ENCODE measurements at places on chromosomes 12 and 14.

GRCh38 chr14:73474952-73475351 is 15.8 kb upstream of the RIOX1 start:
- no peak for DNase-seq

DNA sequence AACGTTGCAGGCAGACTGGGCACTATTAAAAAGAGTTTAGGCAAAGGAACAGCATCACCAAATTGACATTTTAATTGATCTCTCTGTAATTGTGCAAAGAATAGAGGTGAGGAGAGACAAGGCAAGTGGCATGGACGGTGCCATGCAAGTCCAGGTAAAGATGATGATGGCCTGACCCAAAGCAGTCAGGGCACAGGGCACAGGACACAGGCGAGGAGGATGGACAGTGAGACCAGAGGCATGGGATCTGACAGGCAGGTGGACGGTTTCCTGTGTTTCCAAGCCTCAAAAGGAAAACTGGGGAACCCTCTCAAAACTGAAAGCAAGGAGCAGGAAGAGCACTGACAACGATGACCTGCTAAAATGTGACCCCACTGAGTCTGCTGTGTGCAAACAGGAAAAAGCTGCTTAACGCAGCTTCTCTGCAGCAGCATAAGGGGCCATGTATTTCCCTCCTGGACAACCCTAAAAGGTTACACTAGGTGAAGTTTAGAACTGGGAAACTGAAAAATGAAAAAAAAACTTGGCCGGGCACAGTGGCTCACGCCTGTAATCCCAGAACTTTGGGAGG is 50.9 kb downstream of the CLIP1 start:
- DNase-seq, result no peak

DNA sequence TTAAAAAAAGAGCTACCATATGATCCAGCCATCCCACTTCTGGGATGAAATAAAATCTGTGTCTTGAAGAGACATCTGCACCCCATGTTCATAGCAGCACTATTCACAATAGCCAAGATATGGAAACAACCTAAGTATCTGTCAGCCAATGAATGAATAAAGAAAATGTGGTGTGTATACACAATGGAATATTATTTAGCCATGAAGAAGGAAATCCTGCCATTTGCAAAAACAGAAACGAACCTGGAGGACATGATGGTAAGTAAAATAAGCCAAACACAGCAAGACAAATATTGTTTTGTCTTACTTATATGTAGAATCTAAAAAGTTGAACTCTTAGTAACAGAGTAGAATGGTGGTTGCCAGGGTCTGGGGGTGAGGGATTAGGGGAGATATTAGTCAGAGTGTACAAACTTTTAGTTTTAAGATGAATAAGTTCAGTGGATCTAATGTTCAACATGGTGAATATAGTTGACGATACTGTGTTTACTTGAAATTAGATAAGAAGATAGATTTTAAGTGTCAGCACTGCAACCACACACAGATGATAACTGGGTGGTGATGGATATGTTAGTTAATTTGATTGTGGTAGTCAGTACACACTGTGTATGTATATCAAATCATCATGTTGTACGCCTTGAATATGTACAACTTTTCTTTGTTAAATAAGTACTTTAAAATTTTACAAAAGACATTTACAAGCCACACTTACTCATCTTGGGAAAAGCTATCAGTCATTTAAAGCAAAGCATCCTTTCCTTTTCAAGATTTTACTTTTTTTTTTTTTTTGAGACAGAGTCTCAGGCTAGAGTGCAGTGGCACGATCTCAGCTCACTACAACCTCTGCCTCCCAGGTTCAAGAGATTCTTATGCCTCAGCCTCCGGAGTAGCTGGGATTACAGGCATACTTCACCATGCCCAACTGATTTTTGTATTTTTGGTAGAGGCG is 89.9 kb downstream of the BICD1 start:
- DNase-seq, result no peak

DNA sequence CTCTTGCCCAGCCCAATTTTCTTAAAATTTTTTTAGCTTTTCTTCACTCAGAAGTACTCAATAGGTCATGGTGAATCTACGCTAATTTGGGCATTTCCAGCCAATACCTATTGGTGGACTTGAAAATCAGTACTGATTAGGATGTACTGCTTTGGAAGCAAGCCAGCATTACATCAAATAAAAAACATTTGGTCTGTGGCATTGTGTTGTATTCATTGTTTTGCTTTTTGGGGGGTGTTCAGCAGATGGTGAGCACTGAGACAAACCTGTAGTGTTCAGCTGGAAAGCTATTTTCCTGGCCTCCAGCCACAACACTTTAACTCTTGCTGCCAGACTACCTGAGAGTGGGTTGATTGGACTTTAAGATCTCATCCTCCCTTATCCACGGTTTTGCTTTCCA is 4.0 kb downstream of the MAPKAPK5 start:
- no peak for DNase-seq

DNA sequence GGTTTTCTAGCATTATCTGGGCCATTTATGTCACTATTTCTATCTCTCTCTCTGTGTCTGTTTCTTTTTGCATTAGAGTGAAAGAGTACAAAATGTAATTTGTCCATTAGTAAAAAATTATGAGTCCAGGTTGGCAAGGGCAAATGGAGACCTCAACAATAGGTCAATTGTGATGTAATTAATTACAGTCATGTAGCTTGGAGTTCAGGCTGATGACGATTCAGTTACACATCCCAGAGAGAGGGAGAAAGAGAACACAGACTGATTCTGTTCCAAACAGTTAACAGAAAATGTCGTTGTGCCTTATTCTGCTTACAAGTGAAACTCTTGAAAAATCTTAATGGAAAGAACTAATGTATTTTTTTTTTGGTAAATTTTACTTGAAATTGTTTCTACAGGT is 83.3 kb downstream of the ATXN7L3B start:
- DNase-seq, result no peak

GRCh38 chr14:34043627-34044372 is 92.9 kb upstream of the EGLN3 start:
- no peak for DNase-seq

DNA sequence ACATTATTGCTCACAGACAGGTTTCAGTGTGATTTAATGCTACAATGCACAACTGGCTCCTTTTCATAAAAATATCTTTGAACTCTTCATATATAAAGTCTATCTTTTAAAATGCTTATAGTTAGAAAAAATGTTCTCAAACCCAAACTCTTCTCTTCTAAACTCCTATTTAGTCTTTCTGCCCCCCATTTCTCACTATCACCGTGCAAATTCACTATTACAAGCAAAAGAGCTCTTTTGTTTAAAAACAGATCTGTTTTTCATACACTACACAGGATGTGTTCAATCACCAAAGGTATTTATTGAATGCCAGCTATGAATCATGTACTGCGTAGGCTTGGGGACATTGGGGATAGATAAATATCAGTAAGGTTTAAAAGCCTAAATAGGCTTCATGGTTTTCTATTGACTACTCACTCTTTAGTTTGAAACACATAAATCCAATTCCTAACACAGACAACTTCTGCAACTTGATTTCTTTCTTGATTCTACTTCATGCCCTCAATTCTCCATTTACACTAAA is 692.3 kb downstream of the C12orf50 start:
- DNase-seq, result peak; percentile 32

DNA sequence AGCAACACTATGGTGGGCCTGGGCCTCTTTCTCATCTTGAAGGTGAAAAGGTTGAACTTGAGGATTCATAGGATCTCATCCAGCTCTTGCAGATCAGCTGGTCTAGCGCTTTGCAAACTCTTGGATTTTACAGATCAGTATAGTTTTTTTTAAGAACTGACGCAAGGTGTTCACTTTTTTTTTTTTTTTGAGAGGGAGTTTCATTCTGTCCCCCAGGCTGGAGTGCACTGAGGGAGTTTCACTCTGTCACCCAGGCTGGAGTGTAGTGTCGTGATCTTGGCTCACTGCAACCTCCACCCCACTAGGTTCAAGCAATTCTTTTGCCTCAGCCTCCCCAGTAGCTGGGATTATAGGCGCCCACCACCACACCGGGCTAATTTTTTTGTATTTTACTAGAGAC is 20.4 kb upstream of the LGMN start:
- no peak for DNase-seq

DNA sequence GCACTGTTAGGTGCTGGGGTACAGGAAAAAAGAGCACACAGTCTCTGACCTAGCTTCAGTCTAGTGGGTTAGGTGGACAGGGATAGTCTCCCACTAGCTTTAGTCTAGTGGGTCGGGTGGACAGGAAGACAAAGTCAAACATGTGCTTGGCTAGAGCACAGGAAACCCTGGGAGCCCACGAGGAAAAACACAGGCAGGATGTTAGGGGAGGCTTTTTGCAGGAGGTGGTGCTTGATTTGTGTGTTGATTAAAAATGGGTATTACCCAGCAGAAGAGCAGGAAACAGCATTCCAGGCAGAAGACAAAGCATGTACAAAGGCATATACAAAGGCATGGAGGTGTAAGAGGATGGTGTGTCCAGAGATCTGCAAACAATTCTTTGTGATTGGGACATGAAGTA is 23.3 kb downstream of the SLC38A2 start:
- no peak for DNase-seq

DNA sequence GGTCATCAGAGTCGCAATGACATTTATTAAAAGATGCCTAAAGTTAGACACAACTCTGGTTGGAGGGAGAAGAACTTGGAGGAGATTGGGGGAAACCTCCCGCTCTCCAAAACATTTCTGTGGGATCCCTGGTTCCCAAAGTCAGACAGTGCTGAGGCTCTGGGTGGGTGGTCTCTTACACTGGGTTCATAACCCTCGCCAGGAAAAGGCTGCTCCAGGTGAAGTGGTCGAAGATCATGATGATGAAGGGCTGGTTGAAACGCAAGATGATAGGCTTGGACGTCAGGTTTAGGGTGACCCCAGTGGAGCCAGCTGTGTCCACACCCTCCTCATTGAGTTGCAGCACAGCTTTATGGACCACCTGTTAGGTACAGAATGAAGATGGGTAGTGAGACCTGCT is 11.2 kb upstream of the SERPINA10 start:
- DNase-seq, result no peak

DNA sequence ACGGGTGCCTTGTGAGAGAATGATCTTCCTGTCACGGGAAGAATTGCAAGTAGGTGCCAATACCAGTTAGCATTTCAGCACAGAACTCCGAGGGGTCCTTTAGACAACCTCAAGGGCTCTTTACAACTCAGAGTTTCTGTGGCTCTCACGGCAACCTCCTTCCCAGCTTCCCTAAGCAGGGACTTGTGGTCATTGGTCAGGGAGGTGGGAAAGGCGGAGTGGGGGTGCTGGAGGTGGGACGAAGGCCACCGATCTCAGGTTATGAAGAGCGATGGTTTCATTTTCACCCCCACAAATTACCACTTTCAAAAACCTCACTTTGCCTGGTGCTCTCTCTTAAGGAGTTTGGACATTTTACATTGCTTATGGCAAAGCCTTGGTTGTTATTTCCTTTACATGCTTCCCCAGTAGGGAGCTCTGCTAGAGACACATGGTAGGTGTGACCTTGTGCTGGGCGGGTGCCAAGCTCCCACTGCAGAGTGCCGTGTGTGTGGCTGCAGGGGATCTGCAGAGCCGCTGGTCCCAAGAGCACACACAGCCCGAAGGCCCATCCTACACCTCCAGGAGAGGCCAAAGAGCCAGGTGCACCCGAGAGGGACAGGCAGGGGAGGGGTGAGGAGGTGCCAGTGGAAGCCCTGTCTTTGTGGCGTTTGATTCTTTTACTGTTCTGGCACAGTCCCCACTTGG is 21.4 kb downstream of the BCL2L14 start:
- DNase-seq, result no peak

DNA sequence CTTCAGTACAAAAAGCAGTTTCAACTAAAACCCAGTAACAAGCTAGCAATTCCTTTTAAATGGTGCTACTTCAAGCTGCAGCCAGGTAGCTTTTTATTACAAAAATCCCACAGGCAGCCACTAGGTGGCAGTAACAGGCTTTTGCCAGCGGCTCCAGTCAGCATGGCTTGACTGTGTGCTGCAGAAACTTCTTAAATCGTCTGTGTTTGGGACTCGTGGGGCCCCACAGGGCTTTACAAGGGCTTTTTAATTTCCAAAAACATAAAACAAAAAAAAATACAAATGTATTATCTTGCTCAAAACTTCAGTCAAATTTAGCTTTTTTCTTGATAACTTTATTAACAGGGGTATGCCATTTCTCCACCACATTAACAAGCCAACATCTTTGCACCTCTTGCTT is 3.6 kb upstream of the CLEC4E start:
- DNase-seq, result peak; percentile 84
